ENCODE measurements at places on chromosomes 11 and 22.
A peak's percentile ranks its signal among the peaks of the same experiment; 100 is the strongest.

DNA sequence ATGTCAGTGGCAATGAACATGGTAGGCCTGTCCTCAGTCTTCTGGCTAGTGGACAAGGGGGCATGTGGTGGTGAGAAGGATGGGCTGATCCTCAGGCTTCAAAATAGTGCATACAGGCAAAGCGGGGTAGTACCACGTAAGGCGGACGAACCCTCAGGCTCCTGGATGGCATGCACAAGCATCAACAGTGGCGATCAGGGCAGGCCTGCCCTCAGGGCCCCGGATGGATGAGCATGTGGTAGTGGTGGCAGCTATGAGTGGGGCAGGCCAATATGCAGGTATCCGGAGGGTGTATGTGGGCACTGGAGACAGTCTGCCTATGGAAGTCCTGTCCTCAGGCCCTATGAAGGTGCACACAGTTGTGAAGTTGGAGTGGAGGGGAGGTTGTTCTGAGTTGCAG lies 163.8 kb downstream of the GUCY1A2 start:
- no peak for DNase-seq

DNA sequence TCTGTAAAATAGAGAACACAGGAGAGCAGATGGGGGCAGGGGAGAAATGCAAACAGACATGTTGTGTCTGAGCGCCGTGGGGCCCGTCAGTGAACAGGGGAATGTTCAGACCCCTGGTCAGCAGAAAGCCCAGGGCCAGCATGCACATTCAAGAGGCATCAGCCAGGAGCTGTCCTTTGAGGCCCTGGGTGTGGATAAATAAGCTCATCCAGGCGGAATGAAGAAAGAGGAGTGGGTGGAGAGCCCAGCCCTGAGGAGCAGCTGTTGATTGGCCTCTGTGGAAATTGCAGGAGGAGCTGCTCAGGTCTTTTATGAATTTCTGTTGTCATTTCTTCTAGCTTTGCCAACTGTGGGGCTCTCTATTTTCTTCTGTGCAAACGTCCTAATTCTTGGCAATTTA lies 49.7 kb upstream of the CECR2 start:
- DNase-seq = no peak

- DNase-seq = no peak
These were observed 17.9 kb upstream of the NUCB2 start for GRCh38 chr11:17258670-17259069.

GRCh38 chr11:72135891-72136683 lies 562 bp downstream of the FOLR3 start:
- DNase-seq = no peak

DNA sequence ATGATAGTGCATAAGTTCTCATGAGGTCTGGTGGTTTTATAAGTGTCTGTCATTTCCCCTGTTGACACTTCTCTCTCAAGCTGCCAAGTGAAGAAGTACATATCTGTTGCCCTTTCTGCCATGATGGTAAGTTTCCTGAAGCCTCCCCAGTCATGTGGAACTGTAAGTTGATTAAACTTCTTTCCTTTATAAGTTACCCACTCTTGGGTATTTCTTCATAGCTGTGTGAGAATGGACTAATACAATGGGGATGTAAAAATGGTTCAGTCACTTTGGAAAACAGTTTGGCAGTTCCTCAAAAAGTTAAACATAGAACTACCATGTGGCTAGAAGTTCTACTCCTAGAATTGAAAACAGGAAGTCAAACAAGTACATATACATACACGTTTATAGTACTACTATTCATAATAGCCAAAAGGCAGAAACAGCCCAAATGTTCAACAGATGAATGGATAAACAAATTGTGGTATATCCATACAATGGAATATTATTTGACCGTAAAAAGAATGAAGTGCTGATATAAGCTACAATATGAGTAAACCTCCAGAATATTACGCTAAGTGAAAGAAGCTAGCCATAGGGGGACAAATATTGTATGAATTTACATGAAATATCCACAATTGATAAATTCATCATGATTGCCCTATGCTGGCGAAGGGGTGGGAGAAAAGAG lies 16.0 kb upstream of the DKK3 start:
- no peak for DNase-seq

DNA sequence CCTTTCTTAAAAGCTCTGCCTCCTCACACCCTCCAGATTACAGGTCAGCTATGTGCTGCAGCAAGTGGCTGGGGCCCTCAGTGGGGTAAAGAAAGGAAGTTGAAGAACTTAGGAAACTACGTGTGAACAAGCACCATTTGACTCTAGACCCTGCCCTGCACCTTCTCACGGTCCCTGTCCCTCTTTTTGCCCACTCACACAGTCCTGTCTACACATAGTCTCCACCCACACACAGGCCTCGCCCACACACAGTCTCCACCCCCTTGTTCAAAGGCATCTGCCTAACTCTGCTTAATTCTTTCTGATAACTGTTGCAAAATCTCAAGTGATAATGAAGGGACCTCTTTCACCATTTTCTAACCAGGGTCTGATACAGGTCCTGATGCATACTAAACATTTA lies 59.0 kb downstream of the TMPRSS5 start:
- no peak for DNase-seq

- no peak for DNase-seq
These were observed 609.9 kb downstream of the BUD13 start for GRCh38 chr11:116162886-116163230.

DNA sequence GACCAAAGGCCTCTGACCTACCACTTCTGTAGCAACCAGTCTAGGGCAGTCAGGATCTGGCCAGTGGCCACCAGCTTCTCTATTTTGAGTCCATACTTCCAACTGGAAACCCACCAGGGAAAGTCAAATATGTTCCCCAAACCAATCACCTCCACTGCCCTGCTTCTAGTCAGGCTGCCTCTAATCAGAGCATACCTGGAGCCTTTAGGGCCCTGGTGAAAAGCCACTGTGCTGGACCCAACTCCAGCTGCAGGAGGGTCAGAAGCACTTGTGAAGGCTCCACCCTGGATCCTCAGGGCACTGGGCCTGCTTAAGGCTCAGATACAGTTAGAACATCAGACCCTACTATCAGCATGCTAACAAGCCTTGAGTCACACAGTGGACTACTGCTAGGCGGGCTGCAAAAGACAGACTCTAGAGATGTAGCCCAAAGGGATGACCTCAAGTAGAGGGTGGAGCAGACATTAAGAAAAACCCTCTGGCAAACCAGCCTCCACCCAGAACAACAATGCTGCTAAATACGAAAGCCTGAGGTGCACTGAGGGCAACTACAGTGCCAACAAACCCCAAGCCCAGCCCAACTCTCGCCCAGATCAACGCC lies 69.2 kb downstream of the DGCR2 start:
- no peak for DNase-seq

- DNase-seq = no peak
These were observed 330.9 kb downstream of the CNTN5 start for GRCh38 chr11:99351624-99352023.

DNA sequence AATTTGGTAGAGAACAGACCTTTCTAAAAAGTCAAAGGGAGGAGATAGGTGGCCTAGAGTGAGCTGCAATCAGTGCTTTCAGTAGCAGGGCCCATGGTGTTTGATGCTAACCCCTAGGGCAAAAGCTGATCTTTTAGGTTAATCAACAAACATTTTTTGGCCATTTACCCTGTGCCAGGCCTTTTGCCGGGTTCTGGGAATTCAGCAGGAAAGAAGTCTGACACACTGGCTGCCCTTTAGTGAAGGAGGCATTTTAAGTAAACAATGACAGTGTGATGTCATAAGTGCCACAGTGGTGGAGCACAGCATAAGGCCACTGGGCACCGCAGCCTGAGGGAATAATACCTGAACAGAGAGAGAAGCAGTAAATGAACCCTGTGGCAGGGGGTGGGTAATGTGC lies 29.0 kb downstream of the C22orf31 start:
- DNase-seq = no peak

DNA sequence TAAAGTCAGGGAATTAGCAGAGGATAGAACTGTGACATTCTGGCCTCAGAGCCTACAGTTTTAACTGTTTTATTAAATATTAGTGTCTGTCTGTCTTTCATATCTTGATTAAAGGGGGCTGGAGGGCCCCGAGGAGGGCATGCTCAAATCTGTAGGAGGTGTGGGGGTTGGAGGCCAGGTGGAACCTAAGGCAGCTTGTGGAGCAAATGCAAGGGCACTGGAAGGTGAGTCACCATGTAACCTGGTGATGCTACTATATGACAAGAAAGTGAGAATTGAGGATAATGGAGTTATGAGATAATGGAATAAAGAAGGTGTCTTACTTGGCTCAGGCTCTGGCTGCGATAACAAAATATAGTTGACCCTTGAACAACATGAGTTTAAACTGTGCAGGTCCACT lies 27.3 kb upstream of the TMEM86A start:
- no peak for DNase-seq

GRCh38 chr22:38866024-38866398 lies 6.0 kb downstream of the CBX6 start:
- no peak for DNase-seq

DNA sequence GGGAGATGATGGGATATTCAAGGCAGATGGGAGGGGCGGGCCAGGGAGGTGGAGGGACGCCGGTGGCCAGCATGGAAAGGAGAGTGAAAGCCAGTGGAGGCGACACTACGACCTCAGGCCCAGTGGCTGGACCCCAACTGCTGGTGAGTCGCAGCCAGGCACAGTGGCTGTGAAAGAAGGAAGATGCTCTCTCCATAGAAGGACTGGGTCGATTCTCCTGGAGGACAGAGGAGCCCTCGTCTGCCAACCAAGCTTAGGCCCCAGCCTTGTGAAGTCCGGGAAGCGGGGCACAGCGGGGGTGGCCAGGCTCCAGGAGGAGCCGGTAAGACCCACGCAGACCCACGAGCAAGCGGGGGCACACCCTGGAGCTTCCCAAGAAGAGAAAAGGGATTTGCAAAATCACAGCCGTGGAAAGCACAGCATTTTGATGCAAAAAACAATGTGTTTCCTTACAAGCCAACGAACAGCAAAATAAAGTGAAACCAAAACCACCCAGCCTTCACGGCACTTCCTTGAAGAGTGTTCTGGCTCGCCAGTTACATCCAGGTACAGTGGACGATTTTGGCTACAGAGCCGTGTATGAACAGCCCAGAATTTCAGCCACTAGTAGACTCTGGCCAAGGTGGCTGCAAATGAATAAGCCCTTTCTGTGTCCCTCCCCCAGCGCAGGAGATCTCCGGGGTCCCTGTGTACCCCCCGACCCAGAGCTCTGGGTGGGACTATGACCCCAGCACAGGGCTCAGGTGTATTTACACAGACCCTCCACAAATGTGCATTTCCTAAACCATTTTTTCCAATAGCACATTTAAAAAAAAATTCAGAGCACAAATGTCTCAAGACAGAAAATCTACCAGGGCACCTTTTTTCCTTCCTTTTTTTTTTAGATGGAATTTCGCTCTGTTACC lies 96.9 kb downstream of the TRMU start:
- no peak for DNase-seq

GRCh38 chr11:11141065-11141464 lies 212.0 kb downstream of the CSNK2A3 start:
- no peak for DNase-seq

GRCh38 chr11:100072131-100072530 lies 615.0 kb upstream of the ARHGAP42 start:
- no peak for DNase-seq

DNA sequence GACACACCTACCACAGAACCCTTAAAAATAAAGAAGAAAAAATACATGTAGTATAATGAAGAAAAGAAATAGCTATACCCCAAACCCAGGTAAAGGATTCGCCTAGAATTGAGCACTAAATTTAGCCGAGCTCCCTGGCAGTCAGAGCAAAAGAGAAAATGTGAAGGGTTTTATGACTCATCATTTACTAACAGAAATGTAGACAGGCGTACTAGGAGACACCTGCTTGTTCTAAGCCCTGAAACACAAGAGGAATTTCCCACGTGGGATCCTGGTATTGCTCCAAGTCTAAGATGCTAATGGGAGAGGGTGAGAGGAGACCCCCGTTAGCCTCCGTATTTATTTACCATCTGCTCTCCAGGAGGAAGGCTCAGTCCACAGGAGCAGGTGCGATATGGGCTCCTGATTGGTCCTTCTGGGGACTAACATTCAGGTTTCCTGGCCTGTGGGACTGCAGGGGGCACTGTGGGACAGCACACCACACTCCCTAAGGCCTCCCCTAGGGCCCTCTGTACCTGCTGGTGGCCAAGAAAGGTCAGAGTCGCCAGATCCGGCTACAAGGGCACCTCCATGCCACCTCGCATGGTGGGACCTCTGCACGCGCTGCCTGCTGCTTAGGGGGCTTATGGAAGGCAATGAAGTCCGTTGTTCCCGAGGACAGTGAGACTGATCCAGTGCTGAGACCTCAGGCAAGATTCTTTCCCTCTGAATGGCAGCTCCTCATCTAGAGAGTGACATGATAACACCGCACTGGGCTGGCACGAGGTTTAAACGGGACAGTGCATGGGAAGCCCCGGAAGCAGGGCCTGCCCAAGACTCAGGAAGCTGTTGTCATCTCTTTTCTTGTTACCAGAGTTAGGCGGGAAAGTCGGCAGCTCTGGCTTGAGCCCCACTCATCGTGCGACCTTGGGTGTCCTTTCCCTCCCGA lies 25.8 kb downstream of the KCNC1 start:
- no peak for DNase-seq

GRCh38 chr11:57936050-57936418 lies 87.6 kb upstream of the OR9Q1 start:
- no peak for DNase-seq

- no peak for DNase-seq
These were observed 48.2 kb downstream of the CCDC83 start for GRCh38 chr11:85903406-85903805.

GRCh38 chr11:128379587-128380580 lies 207.5 kb downstream of the ETS1 start:
- DNase-seq = peak; percentile 13

GRCh38 chr11:102879801-102880200 lies 5.0 kb upstream of the MMP12 start:
- DNase-seq = no peak

DNA sequence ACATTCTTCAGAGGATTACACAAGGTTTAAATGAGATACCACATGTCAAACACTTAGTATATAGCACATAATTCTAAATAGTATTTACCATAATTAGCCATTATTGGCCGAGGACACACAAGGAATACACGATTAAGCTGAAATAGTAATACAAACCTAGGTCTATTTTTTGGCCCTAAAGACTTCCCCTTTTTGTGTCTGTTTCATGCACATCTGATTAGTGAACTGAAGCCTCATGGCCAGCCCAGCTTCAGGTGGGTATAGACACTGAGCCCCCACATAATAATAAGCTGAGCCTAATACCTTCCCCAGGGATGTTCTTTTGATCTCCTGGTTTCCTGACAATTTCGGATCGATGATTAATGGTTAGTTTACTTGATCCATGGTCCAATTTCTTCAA lies 2.1 kb downstream of the GLYATL1B start:
- no peak for DNase-seq

GRCh38 chr11:34068111-34068510 lies 16.6 kb downstream of the CAPRIN1 start:
- DNase-seq = no peak

Data from effector memory CD4-positive, alpha-beta T cell (primary cell).